Right ventricle myocardium inferior (tissue), 1 donor: ENCODE measurements at places on chromosomes 2 and 18. TPM values are rescaled to one million over a fixed set of nuclear protein-coding genes. Genes with fewer than 3 reads are reported as not detected.

FMNL2 gene
- total RNA-seq, result 7.2 TPM

SLC16A14 gene
- total RNA-seq, result 5.4 TPM

SGO2 gene
- 1.5 TPM for total RNA-seq

EXOC6B gene
- 117 TPM for total RNA-seq

ASTL gene
- not detected for total RNA-seq

KLHL30 gene
- total RNA-seq, result 20.6 TPM

ARL5A gene
- 47.9 TPM for total RNA-seq

LRRC30 gene
- not detected for total RNA-seq

ANKRD29 gene
- total RNA-seq, result 6.8 TPM

CPO gene
- total RNA-seq, result 0.73 TPM

GALNT13 gene
- total RNA-seq, result not detected

KCNF1 gene
- total RNA-seq, result 0.24 TPM

PTPRM gene
- total RNA-seq, result 102 TPM

NEUROD1 gene
- not detected for total RNA-seq

CRACDL gene
- 3.9 TPM for total RNA-seq

UGGT1 gene
- total RNA-seq, result 24.3 TPM

SERPINB4 gene
- not detected for total RNA-seq

HMSD gene
- not detected for total RNA-seq

ANKRD44 gene
- total RNA-seq, result 10.5 TPM

MC2R gene
- not detected for total RNA-seq

LYG2 gene
- not detected for total RNA-seq

NDC80 gene
- total RNA-seq, result 0.54 TPM

C2orf81 gene
- total RNA-seq, result 1.1 TPM

DTNA gene
- 153 TPM for total RNA-seq
